ENCODE measurements at places on chromosomes 2 and 18.
A peak's percentile ranks its signal among the peaks of the same experiment; 100 is the strongest.

- no peak for DNase-seq
Measured at GRCh38 chr18:42929181-42929580, 186.3 kb downstream of the RIT2 start.

- peak; percentile 6 for DNase-seq
Measured at GRCh38 chr2:223121283-223121682, 69.3 kb downstream of the KCNE4 start.

DNA sequence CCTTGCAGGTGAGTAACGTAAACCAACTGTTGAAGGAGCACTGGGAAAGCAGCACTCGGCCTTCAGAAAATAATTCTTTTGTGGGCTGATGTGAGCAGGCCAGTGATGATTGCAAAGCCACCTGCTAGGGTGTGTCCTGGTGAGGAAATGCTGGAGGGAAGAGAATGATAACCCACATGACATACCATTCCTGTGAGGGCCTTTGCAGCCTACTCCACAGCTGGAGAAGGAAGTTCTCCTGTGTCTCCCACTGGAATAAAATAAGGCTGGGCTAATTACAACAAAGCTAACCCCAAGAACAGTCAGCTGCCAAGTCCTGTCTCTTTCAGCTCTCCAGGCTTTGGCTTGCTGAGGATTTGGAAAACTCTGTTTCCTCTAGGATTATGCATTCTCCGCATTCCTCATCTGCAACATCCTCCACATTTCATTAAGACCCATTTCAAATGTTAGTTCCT lies 16.7 kb upstream of the DSG1 start:
- DNase-seq: no peak

DNA sequence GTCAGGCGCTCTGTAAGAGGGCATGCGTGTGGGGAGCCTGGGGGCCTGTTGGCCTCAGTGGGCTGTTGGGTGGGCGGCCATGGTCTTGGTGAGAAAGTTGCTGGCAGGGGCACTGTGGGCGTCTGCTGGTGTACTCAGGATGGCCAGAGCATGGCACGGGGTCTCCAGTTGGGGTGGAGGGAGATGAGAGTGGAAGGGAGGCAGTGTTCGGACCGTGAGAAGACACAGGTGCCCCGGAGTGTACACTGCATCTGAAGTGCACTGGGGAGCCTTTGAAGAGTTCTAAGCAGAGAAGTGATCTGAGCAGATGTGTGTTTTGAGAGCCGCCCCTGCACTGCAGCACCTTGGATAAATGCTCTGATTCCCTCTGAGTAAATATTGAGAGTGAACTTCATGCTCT lies 150.8 kb downstream of the LDLRAD4 start:
- no peak for DNase-seq

- DNase-seq: no peak
Measured at GRCh38 chr18:45103319-45104048, 422.8 kb downstream of the SETBP1 start.

DNA sequence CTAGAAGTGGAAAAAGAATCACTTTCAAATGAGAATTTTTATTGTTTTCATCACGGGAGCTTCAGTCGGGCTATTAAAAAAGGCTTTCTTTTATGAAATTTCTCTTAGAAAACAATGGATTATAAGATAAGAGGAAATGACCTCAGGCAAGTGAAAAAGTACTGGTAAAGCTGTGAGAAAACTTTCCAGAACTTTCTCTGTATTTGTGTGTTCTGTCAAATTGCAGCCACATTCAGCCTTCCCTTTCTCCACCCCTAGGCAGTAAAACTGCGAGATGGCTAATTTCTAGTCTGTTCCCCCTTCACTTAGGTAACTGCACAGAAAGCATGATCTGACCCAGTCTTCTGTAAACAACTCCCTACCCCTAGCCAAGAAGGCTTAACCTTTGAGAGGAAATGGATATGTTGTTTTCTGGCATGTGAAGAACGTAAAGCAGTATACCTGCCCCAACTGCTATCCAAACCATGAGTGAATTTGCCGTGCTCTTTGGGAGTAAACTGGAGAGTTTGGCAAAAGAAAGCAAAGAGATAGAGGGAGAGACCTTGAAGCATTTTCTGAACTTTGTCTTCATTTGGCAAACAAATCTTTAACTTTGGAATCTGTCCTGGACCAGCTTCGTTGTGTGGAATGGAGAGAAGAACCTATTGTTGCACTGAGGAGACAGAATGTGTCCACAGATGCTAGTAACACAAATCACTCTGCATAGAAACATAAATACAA lies 105.4 kb downstream of the ETAA1 start:
- no peak for DNase-seq

GRCh38 chr18:75269696-75270095 lies 59.1 kb downstream of the TSHZ1 start:
- DNase-seq: no peak

DNA sequence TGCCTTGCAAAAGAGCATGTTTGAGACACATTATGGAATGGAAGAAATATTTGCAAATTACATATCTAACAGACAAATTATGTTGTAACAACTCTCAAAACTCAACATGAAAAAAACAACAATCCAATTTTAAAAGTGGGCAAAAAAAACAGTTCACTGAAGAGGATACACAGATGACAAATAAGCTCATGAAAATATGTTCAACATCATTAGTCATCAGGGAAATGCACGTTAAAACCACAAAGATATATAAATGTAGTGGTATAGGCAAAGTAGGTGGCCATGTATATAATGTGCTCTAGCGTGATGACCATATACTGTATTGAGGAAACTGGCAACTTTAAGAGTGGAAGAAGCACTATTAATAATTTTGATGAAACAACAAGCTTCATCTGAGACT lies 220.1 kb downstream of the IRS1 start:
- DNase-seq: no peak

GRCh38 chr2:146634230-146635097 lies 1210.4 kb upstream of the ACVR2A start:
- no peak for DNase-seq

GRCh38 chr2:33042265-33042664 lies 95.5 kb downstream of the LTBP1 start:
- no peak for DNase-seq

- no peak for DNase-seq
Measured at GRCh38 chr2:239160226-239161143, 240.3 kb downstream of the HDAC4 start.

GRCh38 chr2:46569061-46569560 lies 89.7 kb downstream of the TMEM247 start:
- DNase-seq: no peak

GRCh38 chr18:67043276-67043675 lies 439.4 kb upstream of the CDH19 start:
- DNase-seq: no peak

DNA sequence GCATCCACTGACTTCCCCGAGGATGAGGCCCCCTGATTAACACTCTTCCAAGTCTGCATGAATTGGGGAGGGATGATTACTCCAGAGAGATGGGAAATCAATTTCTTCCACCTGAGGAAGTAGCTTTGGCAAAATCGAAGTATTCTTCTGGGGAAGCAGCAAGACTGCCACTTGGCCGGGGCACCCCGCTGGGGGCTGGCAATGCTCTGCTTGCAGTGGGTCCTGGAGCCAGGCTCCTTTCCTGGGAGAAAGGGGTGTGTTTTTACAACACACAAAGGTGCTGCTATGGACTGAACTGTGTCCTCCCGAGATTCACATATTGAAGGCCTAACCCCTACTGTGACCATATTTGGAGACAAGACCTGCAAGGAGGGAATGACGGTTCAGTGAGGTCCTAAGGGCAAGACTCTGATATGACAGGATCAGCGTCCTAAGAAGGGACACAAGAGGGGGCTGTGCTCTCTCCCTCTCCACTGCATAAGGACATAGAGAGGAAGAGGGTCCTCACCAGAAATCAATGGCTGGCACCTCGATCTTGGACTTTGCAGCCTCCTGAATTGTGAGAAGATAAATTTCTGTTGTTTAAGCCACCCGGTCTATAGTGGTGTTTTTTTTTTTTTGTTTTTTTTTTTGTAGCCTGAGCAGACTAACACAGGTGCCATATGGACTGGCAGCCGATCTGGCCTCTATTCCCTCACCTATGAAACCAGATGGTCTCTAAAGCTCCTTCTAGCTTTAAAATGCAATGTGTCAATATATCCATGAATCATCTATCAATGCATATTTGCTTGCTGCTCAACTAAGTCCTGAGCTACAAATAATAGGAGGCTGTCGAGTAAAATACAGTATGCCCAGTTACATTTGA lies 3.6 kb upstream of the SMARCAL1 start:
- no peak for DNase-seq

GRCh38 chr2:84906900-84907714 lies 1.7 kb downstream of the TMSB10 start:
- DNase-seq: no peak

- no peak for DNase-seq
Measured at GRCh38 chr2:60862642-60863041, 18.7 kb upstream of the REL start.

DNA sequence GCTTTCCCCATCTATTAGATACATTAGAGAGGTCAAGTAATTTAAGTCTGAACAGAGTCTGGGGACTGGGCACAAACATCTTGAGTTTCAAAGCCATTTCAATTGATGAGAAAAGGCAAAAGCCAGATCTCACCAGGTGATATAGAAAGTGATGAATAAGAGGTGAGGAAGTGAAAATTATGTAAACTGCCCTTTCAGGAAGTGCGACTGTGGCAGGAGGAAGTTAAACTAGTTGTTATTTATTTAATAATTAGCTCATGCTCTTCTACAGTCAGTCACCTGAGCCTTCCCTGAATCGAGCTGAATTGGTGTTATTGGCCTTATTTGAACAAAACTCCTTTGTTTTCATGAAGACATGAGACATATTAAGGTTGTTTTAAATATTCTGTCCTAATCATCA lies 115.1 kb downstream of the CDH20 start:
- DNase-seq: no peak

DNA sequence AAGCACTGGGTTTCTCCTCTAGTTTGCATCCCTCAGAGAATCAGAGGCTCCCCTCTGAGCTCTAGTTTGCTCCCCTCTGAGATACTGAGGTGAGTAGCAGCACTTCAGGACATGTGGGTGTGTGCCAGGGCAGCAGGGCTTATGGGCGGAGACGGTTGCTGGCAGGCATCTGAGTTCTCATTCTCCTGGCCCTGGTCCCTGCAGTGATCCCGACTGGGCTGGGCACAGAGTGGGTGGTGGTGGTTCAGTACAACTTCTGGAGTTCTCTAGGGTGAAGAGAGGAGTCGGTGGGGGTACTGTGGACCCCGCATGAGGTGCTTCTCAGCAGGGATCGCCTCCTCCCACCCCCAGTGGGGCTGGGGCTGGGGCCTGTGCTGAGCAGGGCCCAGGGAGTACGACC lies 47.9 kb downstream of the BOLA3 start:
- no peak for DNase-seq

GRCh38 chr18:9319333-9319732 lies 15.2 kb upstream of the TWSG1 start:
- no peak for DNase-seq

DNA sequence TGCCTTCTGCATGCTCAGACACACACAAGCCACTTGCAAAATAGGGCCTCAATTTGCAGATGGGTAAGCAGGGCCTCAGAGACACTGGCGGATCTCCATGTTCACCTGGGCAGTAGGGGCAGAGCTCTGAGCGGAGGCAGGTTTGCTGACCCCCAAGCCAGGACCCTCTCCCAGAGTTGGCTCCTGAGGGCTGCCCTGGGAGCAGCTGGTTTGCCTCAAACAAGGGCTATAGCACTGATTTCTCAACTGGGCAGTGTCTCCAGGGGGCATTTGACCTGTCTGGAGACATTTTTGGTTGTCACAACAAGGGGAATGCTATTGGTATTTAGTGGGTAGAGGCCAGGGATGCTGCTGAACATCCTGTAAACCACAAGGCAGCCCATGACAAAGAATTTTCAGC lies 11.6 kb downstream of the GLI2 start:
- no peak for DNase-seq

DNA sequence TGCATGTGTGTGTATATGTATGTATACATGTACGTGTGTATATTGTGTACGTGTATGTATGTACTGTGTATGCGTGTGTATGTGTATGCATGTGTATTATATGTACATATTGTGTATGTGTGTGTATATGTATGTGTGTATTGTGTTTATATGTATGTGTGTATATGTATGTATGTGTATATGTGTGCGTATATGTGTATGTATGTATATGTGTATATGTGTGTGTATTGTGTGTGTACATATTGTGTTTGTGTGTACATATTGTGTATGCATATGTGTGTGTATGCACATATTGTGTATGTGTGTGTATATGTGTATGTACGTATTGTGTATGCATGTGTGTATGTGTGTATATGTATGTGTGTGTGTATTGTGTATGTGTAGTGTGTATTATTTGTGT lies 15.6 kb upstream of the NEU4 start:
- no peak for DNase-seq

DNA sequence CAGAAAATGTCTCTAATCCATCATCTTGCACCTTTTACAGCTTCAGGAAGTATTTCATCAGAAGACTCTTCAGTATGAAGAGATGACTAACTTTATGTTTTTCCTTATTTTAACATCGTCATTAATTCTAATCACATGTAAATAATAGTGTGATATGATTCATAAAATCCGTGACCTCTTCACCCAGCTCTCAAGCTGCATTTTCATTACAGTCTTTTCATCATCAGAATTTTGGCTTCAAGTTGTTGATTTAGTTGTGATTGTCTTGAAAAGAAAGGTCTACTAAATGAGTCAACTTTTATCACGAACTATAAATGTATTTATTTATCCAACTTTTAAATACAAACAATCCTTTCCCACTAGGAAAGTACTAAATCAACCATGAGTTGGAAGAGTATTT lies 410.3 kb downstream of the LRP1B start:
- DNase-seq: no peak

- DNase-seq: no peak
Measured at GRCh38 chr2:195619590-195619989, 37.4 kb upstream of the SLC39A10 start.

DNA sequence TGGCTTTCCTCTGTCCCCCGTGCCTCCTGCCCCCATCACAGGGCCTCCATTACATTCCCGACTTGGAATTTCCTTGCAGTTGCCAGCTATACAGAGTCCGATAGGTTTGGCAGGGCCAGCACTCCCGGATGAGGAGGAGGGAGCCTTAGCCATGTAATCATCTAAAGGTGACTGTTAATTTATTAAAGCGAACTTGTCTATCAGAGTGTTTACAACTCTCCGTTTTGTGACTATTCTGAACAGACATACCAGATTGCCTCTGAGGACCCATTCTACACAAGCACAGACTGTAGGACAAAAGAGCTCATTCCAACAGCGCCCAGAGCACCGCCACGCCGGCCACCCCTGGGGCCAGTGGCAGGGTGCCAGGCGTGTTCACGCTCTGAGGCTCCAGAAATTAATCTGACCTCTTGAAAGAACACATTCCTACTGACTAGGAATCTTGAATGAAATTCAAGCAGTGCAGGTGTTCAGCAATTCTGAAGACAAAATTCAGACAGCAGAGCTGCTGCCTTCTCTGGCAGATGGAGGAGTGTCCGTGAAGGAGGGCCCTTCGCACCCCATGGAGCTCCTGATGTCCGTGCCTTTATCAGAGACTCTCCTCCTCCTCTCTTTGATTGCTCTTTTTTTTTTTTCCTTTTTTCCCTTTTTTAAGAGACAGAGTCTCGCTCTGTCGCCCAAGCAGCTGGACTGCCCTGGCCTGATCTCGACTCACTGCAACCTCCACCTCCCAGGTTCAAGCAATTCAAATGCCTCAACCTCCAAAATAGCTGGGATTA lies 58.1 kb upstream of the RALBP1 start:
- peak; percentile 15 for DNase-seq
